ENCODE measurements at places on chromosomes 16 and 17.
A peak's percentile ranks its signal among the peaks of the same experiment; 100 is the strongest.

GRCh38 chr17:42214156-42214555 lies 19.9 kb upstream of the GHDC start:
- no peak for DNase-seq

GRCh38 chr16:85306071-85306792 lies 194.0 kb upstream of the CIBAR2 start:
- peak; percentile 95 for DNase-seq

DNA sequence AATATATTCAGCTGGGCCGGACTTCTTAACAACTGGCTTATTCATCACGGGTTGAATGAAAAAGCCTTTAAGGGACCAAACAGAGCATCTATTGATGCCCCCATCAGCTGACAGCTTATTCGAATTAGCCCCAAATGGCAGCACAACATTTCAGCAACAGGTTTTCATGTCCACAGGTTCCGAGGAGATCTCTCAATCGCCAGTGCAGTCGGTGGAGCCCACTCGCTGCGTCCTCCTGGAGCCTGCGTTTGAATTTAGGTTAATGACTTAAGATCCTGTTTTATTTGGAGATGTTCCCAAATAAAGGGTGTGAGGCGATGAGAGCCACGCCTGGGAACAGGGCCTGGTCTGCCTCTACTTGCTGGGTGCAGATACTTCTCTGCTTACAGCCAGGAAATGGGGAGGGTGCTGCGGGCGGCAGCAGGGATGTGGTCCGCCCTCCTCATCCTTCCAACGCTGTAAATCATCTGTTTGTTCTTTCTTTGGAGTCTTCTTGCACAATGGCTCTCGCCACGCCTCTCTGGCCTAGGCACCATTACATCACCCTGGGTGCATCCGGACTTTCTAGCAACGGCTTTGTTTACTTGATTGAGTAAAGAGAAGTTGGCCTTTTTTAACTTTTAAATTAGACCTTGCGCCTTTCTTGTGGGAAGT lies 22.6 kb downstream of the NDE1 start:
- peak; percentile 98 for DNase-seq

DNA sequence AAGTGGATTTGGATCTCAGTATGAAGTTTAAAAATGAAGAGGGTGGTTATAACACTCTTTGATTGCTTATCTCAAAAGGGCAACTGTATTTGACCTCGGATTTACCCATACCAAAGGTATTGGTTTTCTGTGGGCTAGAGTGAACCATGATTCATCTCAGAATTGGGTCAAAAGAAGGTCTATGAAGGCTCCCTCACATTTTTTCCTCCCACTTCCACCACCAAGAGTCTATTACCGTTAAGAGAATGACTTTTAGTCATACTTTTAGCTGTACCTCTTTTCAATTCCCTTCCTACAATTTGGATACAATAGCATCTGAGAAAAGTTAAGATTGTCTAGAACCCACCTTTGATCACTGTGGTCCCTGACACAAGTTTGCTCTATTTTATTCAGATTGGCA lies 280.9 kb downstream of the RBFOX1 start:
- no peak for DNase-seq

DNA sequence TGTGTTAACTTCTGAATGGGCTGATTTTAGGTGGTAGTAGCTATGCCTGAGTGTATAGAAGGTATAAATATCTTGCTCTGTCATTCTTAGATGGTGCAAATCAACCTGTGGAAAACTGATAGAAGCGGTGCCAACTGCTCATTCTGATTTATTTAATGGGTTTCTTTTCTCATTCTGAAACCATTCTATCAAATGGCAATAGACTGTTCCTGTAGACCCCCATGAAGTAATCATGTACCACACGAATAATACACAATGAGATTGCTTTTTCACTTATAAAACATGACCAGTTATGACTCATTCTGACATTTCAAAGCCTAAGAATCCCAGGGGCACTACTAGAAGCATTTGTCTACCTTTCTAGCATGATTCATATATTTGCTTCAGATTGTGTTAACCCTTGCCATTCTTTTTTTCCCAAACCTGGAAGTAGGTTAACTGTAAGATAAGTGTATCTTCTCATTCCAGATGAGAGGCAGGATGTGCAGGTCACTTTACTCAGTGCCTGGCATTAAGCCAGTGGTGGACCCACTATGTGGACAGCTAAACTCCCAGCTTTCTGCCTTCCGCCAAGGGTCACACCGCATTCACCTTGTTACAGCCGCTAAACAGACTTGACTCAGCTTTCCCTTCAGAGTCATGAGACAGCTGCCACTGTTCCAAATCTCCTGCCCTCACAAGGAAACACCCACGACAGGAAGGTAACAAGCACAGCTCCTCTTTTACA lies 16.4 kb upstream of the SLC16A11 start:
- DNase-seq = peak; percentile 77

GRCh38 chr17:43755389-43755875 lies 3.2 kb downstream of the SOST start:
- no peak for DNase-seq

DNA sequence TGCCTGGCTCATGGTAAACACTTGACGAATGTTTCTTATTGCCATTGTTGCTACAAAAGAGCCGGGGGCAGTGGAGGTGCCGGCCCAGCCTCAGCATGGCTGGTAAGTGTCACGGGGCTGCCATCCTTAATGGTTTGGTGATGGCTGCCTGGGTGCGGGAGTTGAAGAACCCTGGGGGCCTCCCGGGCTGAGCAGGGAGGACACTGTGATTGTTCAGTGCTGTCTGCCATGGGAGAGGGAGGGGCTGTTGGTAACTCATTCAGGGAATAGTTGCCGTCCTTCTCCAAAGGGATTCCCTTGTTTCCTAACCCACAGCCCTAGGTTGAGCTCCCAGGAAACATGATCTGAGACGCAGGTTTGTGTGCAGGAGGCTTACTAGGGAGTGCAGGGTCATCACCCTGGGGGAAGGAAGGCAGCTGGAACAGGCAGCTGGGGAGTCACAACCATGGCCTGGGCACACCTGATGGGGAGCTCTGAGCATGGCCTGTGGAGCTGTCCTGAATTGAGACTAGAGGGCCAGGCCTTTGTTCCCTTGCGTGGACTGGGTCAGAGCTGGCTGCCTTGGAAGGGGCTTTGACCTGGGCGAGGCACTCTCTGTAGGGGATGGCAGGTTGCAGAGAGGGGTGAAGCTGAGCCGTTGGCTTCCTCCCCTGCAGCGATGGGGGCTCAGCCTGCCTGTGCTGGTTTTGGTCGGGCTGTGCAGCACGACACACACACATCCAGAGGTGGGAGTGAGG lies 85.7 kb downstream of the PLCG2 start:
- no peak for DNase-seq

DNA sequence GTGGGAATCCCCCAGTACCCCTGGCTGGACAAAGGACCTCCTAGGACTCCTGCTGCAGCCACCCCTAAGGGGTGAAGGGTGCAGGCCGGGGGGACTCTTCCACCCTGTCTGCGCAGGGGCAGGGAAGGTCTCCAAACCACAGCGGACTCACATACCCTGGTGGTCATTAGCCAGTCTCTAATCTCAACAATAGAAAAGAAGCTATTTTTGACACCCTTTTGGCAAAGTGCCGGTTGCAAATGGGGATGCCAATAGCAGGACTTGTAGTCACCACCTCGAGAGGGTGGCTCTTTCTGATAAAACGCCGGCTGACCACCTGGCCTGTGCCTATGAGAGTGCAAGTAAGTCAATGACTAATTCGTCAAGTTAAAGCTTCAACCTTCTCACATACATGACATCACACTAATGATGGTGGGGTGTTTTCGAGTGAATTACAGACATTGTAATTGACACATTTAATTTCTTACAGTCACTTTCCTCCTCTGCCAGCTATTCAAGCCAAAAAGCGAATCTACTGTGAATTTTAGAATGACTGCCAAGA lies 23.1 kb upstream of the DNAH17 start:
- DNase-seq = peak; percentile 48

DNA sequence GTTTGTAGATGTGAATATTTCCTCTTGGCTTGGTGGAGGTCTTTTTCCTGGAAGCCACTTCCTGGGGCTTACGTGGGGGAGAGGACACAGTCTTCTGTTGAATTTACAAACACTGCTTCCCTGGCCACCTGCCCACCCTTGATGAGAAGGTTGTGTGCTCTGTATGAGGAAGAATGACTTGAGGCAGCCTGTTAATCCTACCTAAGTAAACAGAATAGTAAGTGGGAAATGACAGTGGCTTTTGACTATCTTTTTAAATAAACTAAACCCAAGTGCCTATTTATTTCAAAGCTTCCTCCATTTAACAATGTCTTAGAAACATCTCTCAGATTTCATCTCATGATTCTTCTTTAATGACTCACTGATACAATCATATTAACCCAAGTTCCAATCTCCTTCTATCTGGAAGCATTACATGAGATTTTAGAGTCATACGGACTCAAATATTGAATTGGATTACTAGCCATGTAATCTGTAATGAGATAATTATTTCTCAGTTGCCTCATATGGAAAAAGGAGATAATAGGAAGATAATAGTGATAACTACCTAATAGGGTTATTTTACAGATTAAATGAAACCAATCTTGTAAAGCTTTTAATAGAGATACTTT lies 96.6 kb upstream of the SMIM36 start:
- peak; percentile 29 for DNase-seq

- DNase-seq = no peak
Measured at GRCh38 chr17:10018461-10018891, 113.4 kb upstream of the RCVRN start.

- DNase-seq = no peak
Measured at GRCh38 chr16:24844101-24845030, 1.4 kb upstream of the SLC5A11 start.

DNA sequence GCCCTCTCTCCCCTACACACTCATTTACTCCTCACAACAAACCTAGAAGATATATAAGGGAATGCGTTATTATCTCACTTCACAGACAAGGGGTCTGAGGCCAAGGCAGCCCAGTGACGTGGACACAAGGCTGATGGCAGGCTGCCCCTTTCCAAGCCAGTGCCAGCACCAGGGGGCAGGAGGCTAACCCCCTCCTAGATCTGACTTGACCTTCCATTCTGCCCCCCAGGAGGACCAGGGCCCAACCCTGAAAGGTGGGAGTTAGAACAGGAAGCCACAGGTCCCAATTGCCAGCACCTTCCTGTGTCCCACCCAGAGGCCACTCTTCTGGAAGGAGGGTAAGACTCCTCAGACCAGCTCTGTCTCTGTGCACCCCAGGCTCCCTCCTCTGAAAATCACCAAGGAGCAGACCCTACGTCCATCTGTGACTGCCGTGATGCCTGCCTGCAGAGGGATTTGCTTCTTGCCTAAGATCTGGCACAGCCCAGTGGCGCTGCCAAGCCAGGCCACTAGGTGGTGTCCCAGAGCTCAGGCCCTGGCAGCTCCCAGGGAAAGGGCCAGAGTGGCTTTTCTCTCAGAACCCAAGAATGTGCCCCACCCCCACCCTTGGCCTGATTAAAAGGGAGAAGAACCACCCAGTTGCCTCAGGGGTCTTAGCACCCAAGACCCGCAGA lies 42.4 kb upstream of the MRPS23 start:
- peak; percentile 92 for DNase-seq

GRCh38 chr16:50270510-50271147 lies 4.3 kb downstream of the ADCY7 start:
- no peak for DNase-seq

GRCh38 chr17:32777436-32777835 lies 99.5 kb downstream of the MYO1D start:
- DNase-seq = peak; percentile 78

DNA sequence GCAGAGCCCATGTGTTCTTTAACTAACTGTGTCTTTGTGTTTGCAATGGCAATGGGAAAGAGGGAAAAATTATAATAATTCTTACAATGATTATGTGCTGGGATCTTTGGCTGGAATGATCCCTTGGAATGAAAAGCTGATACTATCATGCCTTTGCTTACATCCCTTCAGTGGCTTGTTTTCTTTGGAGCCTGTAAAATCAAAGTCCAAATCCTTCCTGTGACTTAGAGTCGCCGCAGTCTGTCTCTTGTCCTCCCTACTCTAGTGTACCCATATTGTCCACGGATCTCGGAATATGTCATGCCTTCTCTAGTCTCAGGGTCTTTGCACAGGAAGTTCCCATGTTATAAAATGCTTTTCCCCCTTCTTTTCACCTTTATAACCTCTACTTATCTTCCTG lies 111.7 kb upstream of the MAF start:
- DNase-seq = no peak

- no peak for DNase-seq
Measured at GRCh38 chr16:58236831-58237230, 38.9 kb upstream of the CSNK2A2 start.

GRCh38 chr17:5585836-5586521 lies 1.7 kb upstream of the NLRP1 start:
- DNase-seq = no peak

- peak; percentile 33 for DNase-seq
Measured at GRCh38 chr17:40095944-40096791, 4.2 kb downstream of the NR1D1 start.

DNA sequence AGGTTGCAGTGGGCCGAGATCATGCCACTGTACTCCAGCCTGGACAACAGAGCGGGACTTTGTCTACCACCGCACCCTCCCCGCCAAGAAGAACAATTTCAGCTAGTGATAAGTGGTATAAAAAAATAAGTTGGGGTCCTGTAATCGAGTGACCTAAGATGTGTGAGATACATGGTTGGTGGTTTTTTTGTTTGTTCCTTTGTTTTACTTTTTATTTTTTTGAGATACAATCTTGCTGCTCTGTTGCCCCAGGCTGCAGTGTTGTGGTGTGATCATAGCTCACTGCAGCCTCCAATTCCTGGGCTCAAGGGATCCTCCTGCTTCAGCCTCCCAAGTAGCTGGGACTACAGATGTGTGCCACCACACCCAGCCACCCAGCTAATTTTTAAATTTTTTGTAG lies 58.7 kb downstream of the PITPNC1 start:
- DNase-seq = no peak

GRCh38 chr16:20683812-20684211 lies 13.7 kb downstream of the ACSM1 start:
- no peak for DNase-seq

DNA sequence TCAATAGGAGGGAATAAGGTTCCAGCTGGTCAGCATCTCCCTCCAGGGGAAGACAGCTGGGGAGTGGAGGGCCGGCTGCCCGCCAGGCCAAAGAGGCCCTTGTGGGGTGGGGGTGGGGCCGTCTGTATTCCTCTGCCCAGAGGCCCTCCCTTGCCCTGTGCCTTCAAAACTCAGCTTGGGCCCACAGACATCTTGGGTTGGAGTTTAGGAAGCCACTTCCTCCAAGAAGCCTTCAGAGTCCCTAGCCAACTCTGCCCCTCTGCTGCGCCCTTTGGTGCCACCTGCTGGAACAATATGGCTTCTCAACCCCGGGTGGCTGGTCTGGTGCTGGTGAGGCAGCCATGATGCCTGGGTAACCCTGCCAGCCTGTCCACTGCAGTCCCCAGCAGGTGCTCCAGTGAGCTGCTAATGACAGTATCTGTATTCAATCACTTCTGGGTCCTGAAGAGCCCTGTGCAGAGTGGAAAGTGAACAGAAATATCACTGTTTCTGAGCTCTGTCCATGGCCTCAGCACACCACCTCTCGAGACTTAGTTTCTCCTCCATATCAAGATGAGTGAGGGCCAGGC lies 16.7 kb downstream of the HSD11B2 start:
- DNase-seq = peak; percentile 40

- no peak for DNase-seq
Measured at GRCh38 chr16:79833559-79833958, 233.0 kb upstream of the MAF start.
